ENCODE measurements at places on chromosomes 7 and 10. TPM values are rescaled to one million over a fixed set of nuclear protein-coding genes. Genes with fewer than 3 reads are reported as not detected.

DNA sequence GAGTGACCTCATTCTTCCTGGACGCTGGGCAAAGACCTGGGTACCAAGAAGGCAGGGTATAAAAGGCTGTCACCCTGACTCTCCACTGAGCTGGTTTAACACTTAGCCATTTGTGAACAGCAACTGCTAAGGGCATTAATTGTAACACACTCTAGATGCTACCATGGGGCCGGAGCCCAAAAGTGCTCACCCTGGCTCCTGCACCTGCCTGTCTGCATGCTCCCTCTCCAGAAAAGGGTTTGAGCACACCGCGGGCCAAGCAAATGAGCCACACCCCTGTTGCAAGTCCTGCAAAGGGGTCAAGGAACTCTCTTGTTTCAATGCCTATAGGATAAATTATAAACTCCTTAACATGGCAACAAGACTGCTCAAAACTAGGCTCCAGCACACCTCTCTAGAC is 114.8 kb downstream of the TEX36 start:
- H3K27me3 ChIP-seq = no peaks in the 10 kb centered on the region
- H3K27ac ChIP-seq = no peak overlapping the region
- H3K4me3 ChIP-seq = no peak overlapping the region
- no peaks in the 10 kb centered on the region for H3K4me1 ChIP-seq
- no peak for DNase-seq
- H3K36me3 ChIP-seq = no peaks in the 10 kb centered on the region

- H3K27ac ChIP-seq = no peak overlapping the region
- DNase-seq = no peak
Observed at GRCh38 chr10:1400101-1401070, 336.9 kb downstream of the ADARB2 start.

DNA sequence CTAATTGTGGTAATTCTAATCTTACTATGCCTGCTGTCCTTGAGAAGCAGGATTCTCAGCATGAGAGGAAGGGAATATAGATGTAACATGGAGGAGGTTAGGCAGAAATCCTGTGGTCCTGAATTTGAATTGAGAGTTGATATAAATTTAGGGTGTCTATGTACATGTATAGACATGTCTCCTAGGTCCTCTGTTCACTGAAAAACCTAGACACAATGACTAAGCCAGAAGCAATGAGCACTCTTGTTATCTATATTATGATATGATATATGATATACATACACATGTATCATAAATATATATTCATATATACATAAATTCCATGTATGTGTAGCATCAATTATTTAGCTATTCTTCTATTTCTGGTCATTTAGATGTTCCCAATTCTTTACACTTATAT is 173.3 kb upstream of the MKLN1 start:
- no peaks in the 10 kb centered on the region for H3K36me3 ChIP-seq
- H3K27me3 ChIP-seq = no peaks in the 10 kb centered on the region
- H3K4me3 ChIP-seq = no peak overlapping the region
- DNase-seq = no peak

Gene MGAM2
- polyA plus RNA-seq = not detected

Gene SNCG
- polyA plus RNA-seq = not detected

- H3K27ac ChIP-seq = no peak overlapping the region
- H3K4me1 ChIP-seq = no peaks in the 10 kb centered on the region
- no peaks in the 10 kb centered on the region for H3K27me3 ChIP-seq
- DNase-seq = no peak
Observed at GRCh38 chr7:91457208-91457607, 193.0 kb downstream of the FZD1 start.

- H3K4me3 ChIP-seq = peak overlapping the region; percentile 60
- peak overlapping the region; percentile 27 for H3K27ac ChIP-seq
- DNase-seq = peak; percentile 36
- peaks cover 59% of the 10 kb centered on the region for H3K4me1 ChIP-seq
- H3K27me3 ChIP-seq = no peaks in the 10 kb centered on the region
Observed at GRCh38 chr10:63241841-63242281, 108.7 kb downstream of the NRBF2 start.

Gene KLF14
- 0.25 TPM for polyA plus RNA-seq

Gene SFTPA1
- not detected for polyA plus RNA-seq

Gene PKD1L1
- polyA plus RNA-seq = 0.85 TPM

DNA sequence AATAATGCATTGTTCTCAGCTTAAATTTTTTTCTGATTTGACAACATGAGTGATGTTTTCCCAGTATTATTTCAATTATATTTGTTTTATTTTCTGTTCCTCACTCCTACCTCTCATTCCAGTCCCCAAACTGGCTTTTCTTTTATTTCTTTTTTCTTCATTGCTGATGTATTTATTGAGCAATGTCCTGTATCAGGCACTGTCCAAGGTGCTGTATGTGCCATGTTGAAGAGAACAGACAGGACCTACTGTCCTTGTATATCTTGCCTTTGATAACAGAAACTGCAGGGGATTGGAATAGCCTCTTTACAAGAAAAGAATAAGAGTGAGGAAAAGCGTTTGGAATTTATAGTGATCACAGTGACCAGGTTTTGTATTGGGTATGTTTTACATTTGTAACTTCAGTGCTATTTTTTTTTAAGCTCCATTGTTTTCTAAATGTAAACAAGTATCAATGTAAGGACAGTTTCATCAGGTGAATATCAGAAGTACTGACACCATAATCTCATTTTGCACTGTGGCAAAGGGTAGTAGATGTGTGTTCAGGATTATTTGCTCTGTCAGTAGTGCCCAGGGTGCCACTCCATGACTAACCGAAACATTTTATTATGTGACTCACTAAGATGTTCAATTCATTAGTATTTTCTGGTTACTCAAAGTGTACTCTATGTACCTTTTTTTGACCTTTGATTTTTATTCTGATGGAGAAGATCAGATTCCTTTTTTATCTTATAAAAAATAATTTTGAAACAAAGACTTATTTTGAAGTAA is 15.6 kb upstream of the CLDN12 start:
- DNase-seq = no peak
- H3K4me3 ChIP-seq = no peak overlapping the region
- peaks cover 16% of the 10 kb centered on the region for H3K36me3 ChIP-seq
- no peak overlapping the region for H3K27ac ChIP-seq

DNA sequence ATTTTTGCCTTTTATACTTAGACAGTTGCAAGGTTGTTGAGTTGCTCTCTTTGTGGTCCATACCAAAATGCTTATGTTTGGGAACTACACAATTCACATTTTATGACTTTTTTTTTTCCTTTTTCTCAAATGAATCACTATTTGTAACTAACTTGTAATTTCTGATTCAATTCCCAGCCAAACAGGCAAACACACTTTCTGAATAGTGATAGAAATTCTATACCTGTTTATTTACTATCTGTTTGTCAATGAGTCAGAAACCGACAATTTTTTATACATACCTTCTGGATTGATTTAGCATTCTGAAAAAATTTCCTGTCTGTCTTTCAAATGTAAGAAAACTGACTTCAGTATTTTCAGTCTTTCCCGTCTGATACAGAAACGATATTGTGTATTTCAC is 69.1 kb downstream of the MBL2 start:
- no peak for DNase-seq
- H3K4me3 ChIP-seq = no peak overlapping the region
- no peaks in the 10 kb centered on the region for H3K27me3 ChIP-seq
- H3K4me1 ChIP-seq = no peaks in the 10 kb centered on the region
- no peak overlapping the region for H3K27ac ChIP-seq
- no peaks in the 10 kb centered on the region for H3K36me3 ChIP-seq

Gene ASZ1
- not detected for polyA plus RNA-seq

- H3K4me1 ChIP-seq = peaks cover 7% of the 10 kb centered on the region
- H3K27me3 ChIP-seq = no peaks in the 10 kb centered on the region
- DNase-seq = no peak
- no peaks in the 10 kb centered on the region for H3K36me3 ChIP-seq
- no peak overlapping the region for H3K27ac ChIP-seq
- H3K4me3 ChIP-seq = no peak overlapping the region
Observed at GRCh38 chr10:116274064-116274904, 1.3 kb upstream of the GFRA1 start.

GRCh38 chr7:117389871-117390270 is 37.4 kb downstream of the ASZ1 start:
- DNase-seq = no peak
- no peak overlapping the region for H3K4me3 ChIP-seq
- no peaks in the 10 kb centered on the region for H3K36me3 ChIP-seq
- no peak overlapping the region for H3K27ac ChIP-seq

DNA sequence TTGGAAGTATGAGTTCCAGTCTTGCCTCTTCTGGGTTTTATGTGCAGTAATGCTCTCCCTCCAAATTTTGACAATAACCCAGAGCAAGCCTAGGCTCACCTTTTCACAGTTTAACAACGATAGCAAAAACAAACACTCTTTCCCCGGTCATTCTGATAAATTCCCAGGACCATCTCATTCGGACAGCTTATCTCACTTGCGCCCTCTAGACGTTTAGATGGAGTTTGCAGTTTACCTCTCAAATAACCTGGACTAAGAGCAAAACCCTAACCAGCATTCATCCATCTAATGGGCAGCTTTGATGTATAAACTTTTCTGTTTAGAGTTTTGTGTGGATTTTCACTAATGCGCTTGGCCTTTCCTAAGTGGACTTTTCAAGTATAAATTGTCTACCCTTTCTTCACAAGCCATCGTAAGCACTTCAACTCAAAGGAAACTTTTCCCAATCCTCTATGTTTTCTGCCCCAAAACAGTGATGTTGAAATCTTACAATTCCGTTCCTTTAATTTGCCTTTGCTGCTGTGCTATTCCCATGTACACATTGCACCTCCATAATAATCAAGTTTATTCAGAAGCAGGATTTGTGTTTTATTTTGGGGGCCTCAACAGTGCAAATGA is 114.9 kb downstream of the HDAC9 start:
- H3K27me3 ChIP-seq = no peaks in the 10 kb centered on the region
- H3K4me3 ChIP-seq = no peak overlapping the region
- DNase-seq = peak; percentile 44
- H3K36me3 ChIP-seq = peaks cover 50% of the 10 kb centered on the region

All from B cell (primary cell).